ENCODE measurements at places on chromosomes 5 and 9.

DNA sequence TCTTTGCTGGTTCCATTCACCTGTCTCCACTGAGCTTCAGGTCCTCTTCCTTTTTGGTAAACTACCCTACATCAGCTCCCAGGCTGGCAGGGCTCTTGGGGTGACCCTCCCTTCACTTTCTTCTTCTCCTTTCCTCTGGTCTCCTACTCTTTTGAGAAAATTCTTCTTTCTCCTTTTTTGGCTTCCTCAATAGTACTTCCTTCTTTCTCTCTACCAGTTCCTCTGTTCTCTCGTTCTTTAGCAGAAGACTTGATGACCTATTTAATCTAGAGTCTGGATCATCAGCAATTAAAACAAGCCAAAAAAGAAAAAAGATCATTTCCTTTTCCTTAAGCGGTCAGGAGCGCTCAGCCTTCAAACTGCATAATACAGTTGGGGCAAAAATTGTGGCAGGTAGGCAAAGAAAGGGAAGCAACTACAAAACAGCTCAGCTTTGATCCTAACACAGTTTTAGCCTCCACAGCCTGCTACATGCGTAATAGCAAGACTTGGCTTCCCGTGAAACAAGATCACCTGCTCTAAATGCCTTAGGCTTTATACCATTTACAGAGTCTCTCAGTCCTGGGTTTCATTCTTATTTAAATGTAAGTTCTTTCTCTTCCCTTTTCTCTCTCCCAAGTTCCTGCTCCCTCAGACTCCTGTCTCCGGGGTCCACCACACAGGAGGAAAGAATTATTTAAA is 14.0 kb upstream of the GSN start:
- DNase-seq, result no peak

DNA sequence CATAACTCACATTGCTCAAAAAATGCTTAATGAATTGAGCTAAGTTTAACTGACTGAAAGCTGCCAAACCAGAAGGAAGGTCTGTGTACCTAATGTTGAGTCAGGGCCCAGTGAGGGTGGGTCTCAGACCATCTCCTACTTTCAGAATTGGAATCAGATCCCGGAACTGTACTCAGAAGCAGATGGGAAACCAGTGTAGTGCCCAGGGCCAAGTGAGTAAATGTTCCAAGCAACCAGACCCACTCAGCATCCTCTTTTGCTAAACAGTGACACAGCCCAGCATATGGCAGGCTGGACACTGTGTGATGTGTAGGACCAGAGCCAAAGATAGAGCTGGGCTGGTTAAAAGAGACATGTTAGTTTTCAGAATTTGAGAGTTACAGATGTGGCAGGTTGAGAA is 94.1 kb downstream of the PLCXD3 start:
- no peak for DNase-seq

DNA sequence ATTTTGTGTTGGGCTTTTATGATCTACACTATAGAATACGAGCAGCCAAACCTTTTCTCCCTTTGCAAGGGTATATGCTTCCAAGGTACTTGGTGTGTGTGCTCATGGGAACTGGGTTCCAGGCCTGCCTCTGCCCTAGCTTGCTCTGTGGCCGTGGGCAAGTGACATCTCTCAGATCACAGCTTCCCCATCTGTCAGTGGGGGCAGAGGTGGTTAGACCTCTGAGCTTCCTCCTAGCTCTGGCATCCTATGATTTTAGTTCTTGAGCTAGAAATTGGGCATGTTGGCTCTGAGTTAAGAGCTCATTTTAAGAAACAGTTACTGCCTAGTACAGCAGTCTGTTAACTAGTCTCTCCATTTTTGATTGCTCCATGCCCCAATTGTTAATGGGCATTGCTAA is 12.5 kb upstream of the CCNJL start:
- DNase-seq, result no peak

DNA sequence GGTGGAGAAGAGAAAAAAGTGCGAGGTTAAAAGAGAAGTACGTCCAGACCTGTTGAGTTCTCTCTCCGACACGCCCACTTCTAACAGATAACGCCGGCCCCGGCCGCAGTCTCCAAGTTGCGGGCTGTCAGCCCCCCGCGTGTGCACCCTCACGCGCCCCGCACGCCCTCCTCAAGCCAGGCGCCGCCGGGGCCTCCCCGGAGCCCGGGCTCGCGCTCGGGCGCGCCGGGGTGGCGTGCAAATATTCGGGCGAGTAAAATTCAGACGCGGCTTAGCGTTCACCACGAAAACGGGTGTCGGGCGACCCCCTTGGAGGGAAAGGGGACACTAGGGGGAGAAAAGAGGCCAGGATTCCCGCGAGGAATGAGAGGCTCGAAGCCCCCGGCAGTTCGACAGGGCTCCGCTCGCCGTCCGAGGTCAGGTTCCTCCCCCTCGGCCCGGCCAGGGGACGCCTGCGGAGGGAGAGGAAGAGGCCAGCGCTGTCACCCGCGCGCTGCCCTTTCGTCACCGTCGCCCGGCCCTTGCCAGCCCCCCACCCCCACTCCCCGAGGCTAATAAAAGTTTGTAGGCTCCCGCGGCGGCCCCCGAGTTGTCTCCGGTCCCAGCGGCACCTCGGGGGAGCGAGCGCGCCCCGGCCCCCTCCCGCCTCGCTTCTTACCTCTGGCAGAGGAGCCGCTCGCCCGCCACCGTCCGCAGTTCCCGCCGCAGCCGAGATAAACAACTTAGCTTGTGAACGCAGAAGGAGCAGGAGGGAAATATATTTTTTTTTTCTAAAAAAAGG is 743 bp downstream of the NR3C1 start:
- peak; percentile 21 for DNase-seq

DNA sequence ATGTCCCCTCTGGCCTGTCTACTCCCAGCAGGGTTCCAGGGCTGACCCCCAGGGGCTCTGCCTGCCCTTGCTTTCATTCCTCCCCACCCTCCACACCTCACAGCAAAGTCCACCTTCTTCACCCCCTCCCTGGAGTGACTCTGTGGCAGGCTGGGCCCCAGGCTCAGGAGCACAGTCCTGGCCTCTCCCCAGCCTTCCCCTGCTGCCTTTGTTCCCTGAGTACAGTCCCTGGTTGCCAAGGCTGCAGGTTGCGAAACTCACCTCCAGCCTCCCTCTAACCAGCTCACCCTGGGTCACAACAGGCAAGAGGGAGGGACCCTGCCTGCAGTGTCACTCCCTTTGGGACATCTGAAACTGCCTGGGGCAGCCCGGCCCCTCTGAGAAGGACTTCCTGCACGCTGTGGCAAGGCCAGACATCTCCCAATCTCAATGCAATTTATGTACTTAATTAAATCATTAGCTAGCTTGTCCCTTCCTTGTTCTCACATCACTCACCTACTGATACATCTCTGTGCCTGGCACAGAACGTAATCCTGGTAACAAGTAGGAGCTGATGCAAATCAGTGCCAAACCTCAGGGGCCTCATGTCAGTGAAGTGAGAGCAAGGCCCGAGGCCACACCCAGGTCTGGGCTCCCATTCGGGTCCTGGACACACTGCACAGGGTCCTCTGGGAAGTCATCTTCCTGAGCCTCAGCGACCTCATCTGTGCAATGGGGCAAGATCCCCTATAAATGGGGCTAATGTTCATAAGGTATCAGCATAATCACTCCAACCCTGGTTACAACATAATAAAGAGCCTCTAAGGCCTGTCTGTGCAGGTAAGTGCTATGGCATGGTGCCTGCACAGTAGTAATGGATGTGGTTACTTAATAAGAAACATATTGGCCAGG is 27.3 kb upstream of the TRIM14 start:
- DNase-seq, result no peak

- DNase-seq, result no peak
Measured at GRCh38 chr5:41856644-41857491, 13.4 kb downstream of the OXCT1 start.

GRCh38 chr5:146466521-146467349 is 19.6 kb downstream of the TCERG1 start:
- DNase-seq, result no peak

GRCh38 chr5:168654211-168654721 is 75.1 kb upstream of the PANK3 start:
- no peak for DNase-seq

- DNase-seq, result no peak
Measured at GRCh38 chr5:54360089-54360488, 49.7 kb upstream of the ARL15 start.

- no peak for DNase-seq
Measured at GRCh38 chr9:101664453-101664852, 69.7 kb upstream of the PPP3R2 start.

GRCh38 chr9:35432076-35432475 is 57.8 kb upstream of the RUSC2 start:
- DNase-seq, result no peak

GRCh38 chr5:20041326-20042274 is 53.6 kb upstream of the CDH18 start:
- no peak for DNase-seq

DNA sequence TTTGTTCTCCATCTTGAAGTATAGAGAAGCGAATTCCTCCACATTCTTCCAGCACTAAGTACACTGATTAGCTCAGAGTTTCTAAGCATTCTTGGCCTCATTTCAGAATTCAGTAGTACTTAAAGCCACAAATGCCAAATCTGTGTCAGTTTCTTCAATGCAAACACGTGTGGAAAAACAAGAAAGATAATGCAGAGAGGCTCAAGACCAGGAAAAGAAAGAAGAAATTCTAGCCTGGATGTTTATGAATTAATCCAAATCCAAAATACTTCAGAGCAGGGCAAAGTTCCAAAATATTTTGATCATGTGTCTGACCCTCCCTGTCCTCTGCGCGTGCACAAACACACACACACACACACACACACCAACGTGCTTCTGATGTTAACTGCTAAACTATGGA is 457.6 kb downstream of the SLCO4C1 start:
- DNase-seq, result no peak

DNA sequence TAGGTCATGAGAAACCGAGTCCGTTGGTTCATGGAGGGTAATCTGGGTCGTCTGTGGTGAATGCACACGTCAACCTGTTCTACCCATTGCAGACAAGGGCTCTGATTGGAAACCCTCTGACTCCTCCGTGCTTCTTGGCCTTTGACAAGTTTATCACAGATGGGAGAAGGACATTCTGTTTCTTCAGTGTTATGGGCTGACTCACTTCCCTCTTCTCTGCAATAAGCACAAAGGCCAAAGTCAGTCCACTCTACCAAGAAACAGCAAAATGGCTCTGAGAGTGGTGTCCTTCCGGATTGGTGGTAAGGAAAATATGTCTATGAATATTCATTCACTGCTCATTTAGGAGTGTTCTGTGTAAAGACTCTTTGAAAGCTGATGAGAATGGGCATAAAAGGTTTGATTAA is 89.3 kb downstream of the FEM1C start:
- DNase-seq, result no peak

- no peak for DNase-seq
Measured at GRCh38 chr9:91465420-91465819, 41.8 kb upstream of the NFIL3 start.

- DNase-seq, result no peak
Measured at GRCh38 chr5:151174612-151175101, 17.1 kb upstream of the ANXA6 start.

GRCh38 chr9:99438596-99438995 is 216.5 kb downstream of the SEC61B start:
- no peak for DNase-seq

GRCh38 chr9:113219969-113220368 is 1.1 kb downstream of the FKBP15 start:
- DNase-seq, result no peak

- DNase-seq, result no peak
Measured at GRCh38 chr5:152376886-152377285, 28.2 kb downstream of the NMUR2 start.

- peak; percentile 52 for DNase-seq
Measured at GRCh38 chr9:34612788-34613390, 992 bp upstream of the RPP25L start.

- DNase-seq, result no peak
Measured at GRCh38 chr5:68465934-68466551, 250.5 kb downstream of the PIK3R1 start.

GRCh38 chr9:132197315-132197714 is 35.5 kb downstream of the NTNG2 start:
- DNase-seq, result no peak

GRCh38 chr9:114507726-114508125 is 2.5 kb upstream of the WHRN start:
- no peak for DNase-seq

- DNase-seq, result no peak
Measured at GRCh38 chr9:77876091-77876490, 155.5 kb downstream of the GNAQ start.

DNA sequence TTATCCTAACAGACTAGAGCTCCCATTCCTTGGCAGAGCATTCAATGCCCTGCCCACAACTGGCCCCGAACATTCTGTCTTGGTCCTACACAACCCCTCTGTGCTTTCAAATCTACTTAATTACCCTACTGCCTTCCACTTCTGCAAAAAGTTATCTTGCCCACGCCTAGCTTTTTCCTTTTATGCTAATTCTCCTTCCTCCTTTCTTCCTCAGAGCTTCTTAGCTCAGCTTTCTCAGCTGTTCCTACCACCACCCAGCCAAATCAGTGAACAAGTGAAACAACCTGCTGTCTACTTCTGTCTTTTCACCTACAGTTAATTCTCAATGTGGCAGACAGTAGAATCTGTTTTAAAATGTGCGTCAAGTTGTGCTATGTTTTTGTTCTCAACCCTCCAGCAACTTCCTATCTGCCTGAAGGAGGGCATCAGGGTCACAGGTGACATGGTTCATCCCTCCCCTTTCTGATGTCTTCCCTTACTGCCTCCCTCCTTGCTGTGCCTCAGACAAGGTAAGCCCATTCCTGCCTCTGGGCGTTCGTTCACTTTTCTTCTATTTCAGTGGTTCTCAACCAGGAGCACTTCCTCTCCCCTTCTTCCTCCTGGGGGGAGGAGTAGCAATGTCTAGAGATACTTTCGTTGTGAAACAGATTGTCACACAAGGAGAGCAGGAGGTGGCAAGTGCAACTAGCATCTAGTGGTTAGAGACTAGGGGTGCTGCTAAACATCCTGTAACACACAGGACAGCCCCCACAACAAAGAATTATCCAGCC is 1.3 kb upstream of the REEP5 start:
- DNase-seq, result no peak

- DNase-seq, result no peak
Measured at GRCh38 chr9:134058716-134059115, 9.1 kb downstream of the BRD3 start.

DNA sequence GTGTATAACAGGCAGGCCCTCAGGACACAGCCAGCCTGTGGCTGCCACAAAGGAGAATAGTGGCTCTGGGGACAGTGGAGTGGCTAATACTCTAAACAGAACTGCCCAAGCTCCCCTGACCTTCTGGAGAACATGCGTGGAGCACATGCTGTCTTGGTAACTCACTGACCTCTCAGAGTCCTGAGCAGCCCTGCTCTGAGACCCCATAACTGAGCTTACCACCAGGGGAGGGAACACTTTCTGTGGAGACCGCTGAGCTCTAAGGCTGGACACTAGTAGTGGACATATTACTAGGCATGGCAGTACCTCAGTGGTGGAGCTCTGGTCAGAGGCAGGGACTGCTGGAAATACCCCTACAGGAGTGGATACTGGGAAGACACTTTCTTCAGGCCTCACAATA is 60.2 kb upstream of the SPTLC1 start:
- no peak for DNase-seq
